ENCODE measurements at places on chromosomes 1 and 21.

- no peaks in the 10 kb centered on the region for H3K36me3 ChIP-seq
- H3K4me3 ChIP-seq, result no peak overlapping the region
- H3K27me3 ChIP-seq, result peaks cover 7% of the 10 kb centered on the region
- no peaks in the 10 kb centered on the region for H3K4me1 ChIP-seq
- DNase-seq, result no peak
- H3K27ac ChIP-seq, result no peak overlapping the region
Measured at GRCh38 chr1:151935894-151936602, 26.7 kb upstream of the THEM4 start.

GRCh38 chr1:35599411-35599810 is 26.3 kb downstream of the TFAP2E start:
- DNase-seq, result no peak
- no peaks in the 10 kb centered on the region for H3K27me3 ChIP-seq
- peaks cover 26% of the 10 kb centered on the region for H3K36me3 ChIP-seq

DNA sequence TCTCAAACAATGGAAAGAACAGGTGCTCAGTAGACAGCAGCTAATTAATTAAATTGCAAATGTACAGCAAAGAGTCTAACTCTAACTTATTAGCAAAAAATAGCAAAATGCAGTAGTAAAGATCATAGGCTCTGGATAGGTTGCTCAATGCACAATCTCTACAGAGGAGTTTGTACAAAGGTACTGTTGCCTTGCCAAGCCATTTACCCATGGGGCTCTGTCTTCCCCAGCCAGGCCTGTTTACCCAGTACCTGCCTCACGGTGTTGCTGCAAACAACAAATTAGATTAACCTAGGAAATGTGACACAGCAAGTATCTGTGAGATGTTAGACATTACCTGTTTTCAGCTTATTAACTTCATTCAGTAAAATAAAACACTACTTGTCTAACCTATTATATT is 222.0 kb downstream of the DENND1B start:
- H3K4me1 ChIP-seq, result no peaks in the 10 kb centered on the region
- DNase-seq, result no peak
- no peaks in the 10 kb centered on the region for H3K36me3 ChIP-seq
- H3K27me3 ChIP-seq, result no peaks in the 10 kb centered on the region

DNA sequence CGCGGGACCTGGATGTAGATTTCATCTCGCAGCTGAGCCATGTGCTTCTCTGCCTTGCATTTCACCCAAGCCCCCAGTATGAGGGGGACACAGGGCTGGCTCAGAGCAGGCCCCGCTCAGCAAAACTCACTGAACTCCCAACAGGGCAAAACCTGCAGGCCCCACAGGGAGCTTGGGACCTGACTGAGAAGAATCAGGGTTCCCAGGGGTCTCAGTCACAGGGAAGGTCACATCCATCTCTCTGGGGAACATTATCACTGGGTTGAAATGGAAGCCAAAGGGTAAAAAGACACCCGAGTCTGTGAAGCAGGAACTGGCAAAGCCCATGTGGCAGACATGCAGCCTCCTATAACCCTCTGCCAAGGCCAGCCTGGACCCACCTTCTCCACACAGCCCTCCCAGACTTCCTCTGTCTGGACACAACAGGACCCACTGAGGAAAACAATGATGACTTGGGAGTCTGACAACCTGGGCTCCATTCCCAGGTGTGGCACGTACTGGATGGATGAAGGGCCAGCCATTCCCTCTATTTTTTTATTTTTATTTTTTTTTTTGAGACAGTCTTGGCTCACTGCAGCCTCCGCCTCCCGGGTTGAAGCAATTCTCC is 11.7 kb downstream of the HSPG2 start:
- H3K36me3 ChIP-seq, result peaks cover 5% of the 10 kb centered on the region
- no peak overlapping the region for H3K27ac ChIP-seq

DNA sequence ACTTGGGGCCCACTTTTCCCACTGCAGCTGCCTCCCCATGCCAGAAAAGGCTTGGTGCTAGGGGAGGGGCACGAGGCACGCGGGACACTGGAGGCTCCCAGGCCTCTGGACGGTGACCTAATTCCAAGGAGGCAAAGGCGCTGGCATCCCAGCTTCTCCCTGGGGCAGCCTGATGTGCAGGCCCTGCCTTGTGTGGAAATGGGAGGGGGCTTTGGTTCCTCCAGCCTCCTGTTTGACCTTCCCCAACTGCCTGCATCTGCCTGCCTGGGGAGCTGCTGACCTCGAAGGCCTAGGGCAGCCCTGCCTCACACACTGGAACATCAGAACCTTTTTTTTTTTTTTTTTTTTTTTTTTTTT is 39.9 kb downstream of the KIAA1614 start:
- peaks cover 10% of the 10 kb centered on the region for H3K36me3 ChIP-seq
- H3K27me3 ChIP-seq, result no peaks in the 10 kb centered on the region
- peaks cover 12% of the 10 kb centered on the region for H3K4me1 ChIP-seq
- DNase-seq, result no peak

DNA sequence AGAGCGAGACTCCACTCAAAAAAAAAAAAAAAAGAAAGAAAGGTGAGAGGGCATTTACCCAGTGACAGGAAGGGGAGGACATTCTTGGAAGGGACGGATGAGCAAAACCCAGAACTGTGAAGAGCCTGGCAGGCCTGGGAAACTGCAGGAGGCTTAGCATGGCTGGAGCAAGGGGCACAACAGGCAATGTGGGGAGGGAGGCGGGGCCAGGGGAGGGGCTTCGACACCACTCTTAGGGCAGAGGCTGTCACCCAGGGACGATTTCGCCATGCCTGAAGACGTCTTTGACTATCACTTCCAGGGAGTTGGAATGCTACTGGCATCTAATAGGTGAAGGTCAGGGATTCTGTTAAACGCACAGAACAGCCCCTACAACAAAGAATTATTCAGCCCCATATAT is 184.0 kb downstream of the HUNK start:
- no peak overlapping the region for H3K4me3 ChIP-seq
- H3K4me1 ChIP-seq, result no peaks in the 10 kb centered on the region
- H3K27ac ChIP-seq, result no peak overlapping the region
- no peak for DNase-seq

DNA sequence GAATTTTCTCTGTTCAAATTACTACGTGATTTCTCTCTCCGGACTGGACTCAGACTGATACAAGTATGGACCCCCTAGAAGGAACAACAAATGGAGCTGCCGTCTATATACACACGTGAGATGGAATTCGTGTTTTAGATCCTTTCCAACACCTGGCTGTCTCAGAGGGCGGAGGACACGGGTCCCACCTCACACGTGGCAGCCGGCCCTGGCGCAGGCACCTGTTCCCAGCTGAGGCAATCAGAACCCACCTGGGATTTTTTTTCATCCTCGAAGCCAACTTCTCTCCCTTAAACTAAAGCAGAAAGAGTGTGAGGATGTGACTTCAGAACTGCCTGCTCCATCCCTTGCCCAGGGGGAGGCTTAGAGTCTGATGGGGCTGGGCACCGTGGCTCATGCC is 34.1 kb upstream of the SCCPDH start:
- no peaks in the 10 kb centered on the region for H3K36me3 ChIP-seq
- DNase-seq, result no peak
- H3K4me1 ChIP-seq, result no peaks in the 10 kb centered on the region
- H3K4me3 ChIP-seq, result no peak overlapping the region
- no peaks in the 10 kb centered on the region for H3K27me3 ChIP-seq
- H3K27ac ChIP-seq, result no peak overlapping the region

DNA sequence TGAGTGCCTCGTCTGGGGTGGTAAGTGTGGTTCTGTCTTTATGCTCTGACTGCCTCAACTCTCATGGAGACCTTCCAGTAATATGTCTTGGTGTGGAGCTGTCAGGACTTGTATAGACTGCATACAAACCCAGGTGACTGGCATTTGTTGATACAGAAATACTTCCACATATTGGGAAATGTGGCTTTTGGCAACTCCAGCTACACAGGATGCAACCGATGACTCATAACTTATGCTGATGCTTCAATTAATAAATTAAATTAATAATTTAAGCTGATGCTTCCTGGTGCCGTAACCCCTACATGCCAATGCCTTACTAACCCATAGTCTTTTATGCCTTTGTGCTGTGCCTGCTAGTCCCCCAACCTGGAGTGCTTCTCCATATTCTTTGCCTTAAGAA is 72.3 kb upstream of the ARTN start:
- peaks cover 16% of the 10 kb centered on the region for H3K4me1 ChIP-seq
- H3K4me3 ChIP-seq, result no peak overlapping the region
- no peaks in the 10 kb centered on the region for H3K36me3 ChIP-seq
- peak; percentile 79 for DNase-seq
- H3K27ac ChIP-seq, result no peak overlapping the region
- no peaks in the 10 kb centered on the region for H3K27me3 ChIP-seq

GRCh38 chr1:15206418-15207030 is 40.5 kb upstream of the FHAD1 start:
- DNase-seq, result peak; percentile 58
- peaks cover 13% of the 10 kb centered on the region for H3K4me1 ChIP-seq
- H3K27me3 ChIP-seq, result no peaks in the 10 kb centered on the region
- H3K4me3 ChIP-seq, result no peak overlapping the region
- H3K36me3 ChIP-seq, result no peaks in the 10 kb centered on the region
- no peak overlapping the region for H3K27ac ChIP-seq

GRCh38 chr1:48848035-48848434 is 71.3 kb upstream of the BEND5 start:
- H3K4me1 ChIP-seq, result no peaks in the 10 kb centered on the region
- no peaks in the 10 kb centered on the region for H3K36me3 ChIP-seq
- no peak for DNase-seq
- no peaks in the 10 kb centered on the region for H3K27me3 ChIP-seq
- no peak overlapping the region for H3K27ac ChIP-seq
- no peak overlapping the region for H3K4me3 ChIP-seq

GRCh38 chr1:231814021-231814420 is 187.4 kb downstream of the DISC1 start:
- no peaks in the 10 kb centered on the region for H3K4me1 ChIP-seq
- no peak overlapping the region for H3K4me3 ChIP-seq
- H3K36me3 ChIP-seq, result no peaks in the 10 kb centered on the region
- no peaks in the 10 kb centered on the region for H3K27me3 ChIP-seq
- H3K27ac ChIP-seq, result no peak overlapping the region
- DNase-seq, result no peak

GRCh38 chr1:115062542-115063004 is 26.7 kb downstream of the TSPAN2 start:
- H3K27ac ChIP-seq, result no peak overlapping the region
- DNase-seq, result no peak
- H3K4me3 ChIP-seq, result no peak overlapping the region
- H3K27me3 ChIP-seq, result no peaks in the 10 kb centered on the region
- H3K36me3 ChIP-seq, result no peaks in the 10 kb centered on the region
- H3K4me1 ChIP-seq, result no peaks in the 10 kb centered on the region

- DNase-seq, result no peak
- H3K4me1 ChIP-seq, result no peaks in the 10 kb centered on the region
- no peak overlapping the region for H3K4me3 ChIP-seq
Measured at GRCh38 chr1:195275710-195276109, 1332.5 kb downstream of the KCNT2 start.

DNA sequence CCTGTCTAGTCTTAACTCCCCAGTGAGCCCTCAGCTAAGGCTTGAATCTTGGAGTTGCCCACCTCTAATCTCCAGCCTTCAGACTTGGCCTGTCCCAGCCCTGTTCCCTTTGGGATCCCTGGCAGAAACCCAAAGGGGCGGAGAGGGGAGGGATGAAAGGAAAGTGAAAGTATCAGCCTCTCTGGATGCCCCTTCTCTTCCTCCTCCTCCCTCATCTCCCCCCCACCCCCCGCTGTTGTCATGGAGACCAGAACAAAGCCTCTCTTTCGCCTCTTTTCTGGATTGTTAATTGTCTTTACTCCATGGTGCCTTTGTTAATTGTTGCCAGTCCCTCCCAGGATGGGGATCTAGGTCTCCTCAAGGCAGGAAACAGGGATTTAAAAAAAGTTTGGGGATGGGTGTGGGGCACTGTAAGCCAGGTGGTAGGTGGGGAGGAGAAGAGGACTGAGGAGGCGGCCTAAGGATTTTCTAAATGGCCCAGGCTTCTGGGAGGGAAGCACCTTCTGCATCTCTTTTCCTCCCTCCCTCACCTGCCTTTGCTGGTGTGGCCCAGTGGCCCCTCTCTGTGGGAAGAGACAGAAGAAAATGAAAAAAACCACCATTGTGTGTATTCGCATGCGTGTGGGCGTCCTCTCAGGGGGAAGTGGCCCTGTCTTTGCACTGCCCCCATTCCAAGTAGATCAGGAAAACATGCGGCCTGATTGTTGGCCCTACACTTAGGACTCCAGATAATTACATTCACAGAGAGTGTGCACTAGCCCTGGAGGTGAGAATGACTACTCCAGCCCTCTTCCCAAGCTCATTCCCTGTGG is 7.5 kb upstream of the SOX13 start:
- H3K4me1 ChIP-seq, result no peaks in the 10 kb centered on the region
- DNase-seq, result peak; percentile 12
- no peak overlapping the region for H3K27ac ChIP-seq
- no peak overlapping the region for H3K4me3 ChIP-seq

DNA sequence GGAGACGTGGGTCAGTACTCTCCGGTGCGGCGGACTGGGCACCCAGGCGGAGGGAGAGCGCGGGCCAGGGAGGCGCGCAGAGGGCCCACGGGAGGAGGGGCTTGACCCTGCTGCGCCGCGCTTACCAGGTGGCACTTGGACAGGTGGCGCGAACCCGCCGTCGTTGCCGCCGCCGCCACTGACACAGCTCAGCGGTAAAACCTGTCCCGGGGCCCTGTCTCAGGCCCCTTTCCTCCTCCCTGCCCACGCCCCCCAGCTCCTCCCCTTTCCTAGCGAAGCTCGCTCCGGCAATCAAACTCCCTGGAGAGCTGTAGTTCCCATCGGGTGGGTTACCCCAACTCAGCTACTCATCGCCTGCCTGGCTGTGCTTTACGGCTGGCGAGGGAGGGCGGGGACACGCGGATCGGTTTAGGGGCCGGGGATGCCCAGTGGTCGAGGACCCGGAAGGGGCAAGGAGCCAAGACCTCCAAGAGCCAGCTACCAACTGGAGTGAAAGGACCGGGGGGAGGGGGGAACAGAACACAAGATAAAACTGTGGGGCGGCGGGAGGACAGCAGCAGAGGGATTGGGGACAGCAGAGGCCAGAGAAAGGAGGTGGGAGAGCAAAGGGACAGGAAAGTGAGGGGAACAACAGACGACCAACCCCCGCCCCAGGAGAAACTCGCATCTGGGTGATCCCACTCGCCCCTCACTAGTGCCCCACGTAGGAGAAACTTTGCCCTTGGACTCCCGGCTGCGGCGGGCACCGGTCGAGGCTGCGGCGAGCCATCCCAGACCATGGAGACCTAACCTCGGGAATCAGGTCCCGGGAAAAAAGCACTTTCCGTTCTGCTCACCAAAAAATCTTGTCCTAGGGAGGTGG is 2.9 kb downstream of the GFI1 start:
- peaks cover 8% of the 10 kb centered on the region for H3K4me1 ChIP-seq
- H3K27ac ChIP-seq, result no peak overlapping the region
- peaks cover 93% of the 10 kb centered on the region for H3K27me3 ChIP-seq
- H3K4me3 ChIP-seq, result no peak overlapping the region
- no peaks in the 10 kb centered on the region for H3K36me3 ChIP-seq

GRCh38 chr1:69413129-69413528 is 154.6 kb upstream of the LRRC7 start:
- H3K27ac ChIP-seq, result no peak overlapping the region
- no peak overlapping the region for H3K4me3 ChIP-seq
- DNase-seq, result no peak
- H3K27me3 ChIP-seq, result no peaks in the 10 kb centered on the region
